GF-D8 (cell line): ENCODE measurements at places on chromosomes 1 and 21.

- DNase-seq: no peak
Measured at GRCh38 chr1:224622831-224623230, 6.7 kb downstream of the CNIH3 start.

- no peak for DNase-seq
Measured at GRCh38 chr1:202711949-202712635, 1.8 kb upstream of the SYT2 start.

GRCh38 chr1:32255072-32256071, 4.3 kb downstream of the LCK start:
- no peak for DNase-seq

- DNase-seq: no peak
Measured at GRCh38 chr1:230261928-230262650, 164.0 kb downstream of the PGBD5 start.

DNA sequence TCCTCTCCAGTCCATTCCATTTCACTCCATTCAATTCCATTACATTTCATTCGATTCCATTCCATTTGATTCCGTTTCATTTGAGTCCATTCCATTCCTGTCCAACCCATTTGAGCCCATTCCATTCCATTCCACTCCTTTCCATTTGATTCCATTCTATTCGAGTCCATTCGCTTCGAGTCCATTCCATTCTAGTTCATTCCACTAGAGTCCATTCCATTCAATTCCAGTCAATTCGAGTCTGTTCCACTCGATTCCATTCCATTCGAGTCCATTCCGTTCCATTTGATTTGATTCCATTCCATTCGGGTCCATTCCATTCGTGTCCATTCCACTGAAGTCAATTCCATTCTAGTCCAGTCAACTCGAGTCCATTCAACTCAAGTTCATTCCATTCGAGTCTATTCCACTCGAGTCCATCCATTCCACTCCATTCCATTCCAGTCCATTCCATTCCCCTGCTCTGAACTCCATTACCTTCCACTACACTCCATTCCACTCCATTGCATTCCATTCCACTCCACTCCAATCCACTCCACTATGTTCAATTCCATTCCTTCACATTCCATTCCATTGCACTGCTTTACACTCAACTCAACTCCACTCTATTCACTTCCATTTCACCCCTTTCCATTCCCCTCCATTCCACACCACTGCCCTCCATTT, 2569.4 kb upstream of the TPTE start:
- DNase-seq: no peak

DNA sequence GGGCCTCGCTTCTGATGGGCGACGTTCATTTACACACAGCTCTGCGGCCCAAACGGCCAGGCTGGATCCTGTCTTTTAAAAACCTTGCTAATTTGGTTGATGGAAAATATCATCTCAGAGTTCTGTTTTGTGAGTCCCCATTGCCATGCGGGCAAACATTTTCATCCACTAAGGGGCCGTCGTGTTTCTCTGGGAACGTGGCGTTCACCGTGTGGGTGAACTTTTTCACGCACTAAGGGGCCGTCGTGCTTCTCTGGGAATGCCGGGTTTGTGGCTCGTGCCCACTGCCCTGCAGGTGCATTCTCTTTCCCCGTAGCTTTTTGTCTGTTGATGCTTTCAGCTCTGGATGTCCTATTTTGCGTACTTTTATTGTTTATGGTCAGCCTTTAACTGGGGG, 6.8 kb downstream of the COL18A1 start:
- no peak for DNase-seq

- no peak for DNase-seq
Measured at GRCh38 chr1:225613006-225613405, 39.9 kb downstream of the ENAH start.
